ENCODE measurements at places on chromosomes 6 and 20. TPM values are rescaled to one million over a fixed set of nuclear protein-coding genes. Genes with fewer than 3 reads are reported as not detected.
A peak's percentile ranks its signal among the peaks of the same experiment; 100 is the strongest.

DNA sequence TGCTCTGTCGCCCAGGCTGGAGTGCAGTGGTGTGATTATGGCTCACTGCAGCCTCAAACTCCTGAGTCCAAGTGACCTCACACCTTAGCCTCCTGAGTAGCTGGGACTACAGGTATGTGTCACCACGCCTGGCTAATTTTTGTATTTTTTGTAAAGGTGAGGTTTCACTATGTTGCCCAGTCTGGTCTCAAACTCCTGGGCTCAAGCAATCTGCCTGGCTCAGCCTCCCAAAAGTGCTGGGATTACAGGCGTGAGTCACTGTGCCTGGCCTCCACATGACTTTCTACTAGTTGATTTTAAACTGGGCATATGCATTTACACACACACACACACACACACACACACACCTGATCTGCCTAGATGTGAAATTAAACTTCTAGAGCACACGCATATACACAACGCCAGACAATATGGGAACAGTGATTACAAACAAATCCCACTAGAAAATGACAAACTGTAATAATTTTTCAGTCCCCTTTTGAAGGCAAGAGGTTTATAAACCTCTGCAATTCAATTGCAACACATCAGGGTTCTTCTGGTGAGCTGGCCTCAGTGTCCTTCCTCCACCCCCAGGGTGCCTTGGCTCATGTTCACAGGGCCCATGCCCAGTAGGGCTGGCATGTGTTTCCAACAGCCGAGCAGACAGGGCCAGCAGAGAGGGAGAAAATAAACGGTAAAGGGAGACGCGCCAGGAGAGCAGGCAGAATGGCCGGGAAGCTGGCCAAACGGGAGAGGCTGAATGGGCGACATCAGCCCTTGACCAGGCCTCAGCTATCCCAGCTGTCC lies 31.2 kb downstream of the PARD6B start:
- peak; percentile 62 for DNase-seq

GRCh38 chr6:42729731-42730130 lies 7.3 kb upstream of the PRPH2 start:
- DNase-seq, result no peak

- DNase-seq, result no peak
Measured at GRCh38 chr6:154993026-154993425, 2.1 kb upstream of the TIAM2 start.

DNA sequence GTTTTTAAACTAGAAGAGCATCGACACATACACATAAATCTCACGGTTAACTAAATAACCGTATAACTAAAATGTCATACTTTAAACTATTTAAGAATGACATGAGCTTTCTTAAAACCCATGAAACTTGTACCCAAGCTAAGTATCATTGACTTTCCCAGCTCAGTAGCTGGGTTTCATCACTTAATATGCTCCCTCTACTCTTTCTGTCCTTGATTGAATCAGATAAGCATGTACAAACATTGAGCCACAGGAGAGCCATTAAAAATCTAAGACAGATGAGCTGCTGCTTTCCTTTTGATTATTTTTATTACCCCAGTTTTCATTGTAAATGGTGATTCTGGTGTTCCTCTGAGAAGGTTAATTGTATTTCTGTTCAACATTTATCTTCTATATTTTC lies 115.8 kb downstream of the FOXO3 start:
- DNase-seq, result no peak

Gene SLC26A8
- 5.3 TPM for total RNA-seq

DNA sequence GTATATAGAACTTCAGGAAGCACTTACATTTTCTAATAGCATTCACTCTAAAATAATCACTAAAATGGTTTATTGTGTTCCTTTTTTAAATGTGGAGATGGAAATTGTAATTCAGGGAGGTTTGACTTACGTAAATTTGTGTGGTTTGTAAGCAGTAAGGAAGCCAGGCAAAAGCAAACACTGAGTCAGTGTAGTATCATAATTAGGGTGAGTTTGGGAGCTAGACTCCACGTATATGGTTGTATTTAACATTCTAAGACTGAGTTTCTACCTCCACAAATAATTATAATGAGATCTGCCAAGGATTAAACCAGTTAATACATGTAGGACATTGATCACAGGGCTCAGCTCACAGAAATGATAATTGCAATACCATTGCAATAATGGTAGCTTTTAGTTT lies 425.5 kb downstream of the CBLN4 start:
- DNase-seq, result no peak

- DNase-seq, result no peak
Measured at GRCh38 chr6:90691823-90692222, 105.0 kb upstream of the MAP3K7 start.

DNA sequence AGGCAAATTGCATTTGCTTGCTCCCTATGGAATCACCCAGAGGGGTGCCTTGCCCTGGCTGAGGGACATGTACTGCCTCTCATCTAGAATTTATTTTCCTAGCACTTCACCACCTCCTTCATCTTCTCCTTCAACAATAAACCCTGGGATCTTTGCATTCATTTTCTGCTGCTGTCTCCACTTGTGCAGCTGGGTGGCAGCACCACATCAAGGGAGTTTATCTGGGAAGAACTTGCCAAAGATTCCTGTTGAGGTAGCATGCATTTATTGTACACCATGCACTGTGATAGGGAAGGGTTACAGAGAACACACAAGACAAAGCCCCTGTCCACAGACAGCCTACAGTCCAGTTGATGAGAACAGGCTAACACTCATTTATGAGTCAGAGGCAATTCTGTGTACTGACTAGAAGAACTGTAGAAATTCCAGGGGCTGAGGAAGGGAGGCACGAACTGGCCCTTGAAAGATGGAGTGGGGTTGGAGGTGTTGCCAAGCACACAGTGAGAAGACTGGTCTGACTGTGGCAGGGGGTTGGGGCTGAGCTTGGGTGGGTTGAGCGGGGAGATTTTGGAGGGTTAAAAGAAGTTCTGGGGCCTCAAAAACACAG lies 17.5 kb downstream of the C20orf173 start:
- DNase-seq, result no peak

- DNase-seq, result no peak
Measured at GRCh38 chr6:45470131-45470738, 92.5 kb upstream of the SUPT3H start.

Data from occipital lobe (tissue), 3 donors.